ENCODE measurements at places on chromosomes 11 and 22.

- DNase-seq, result no peak
These were observed 9.6 kb upstream of the MYH9 start for GRCh38 chr22:36397131-36398093.

DNA sequence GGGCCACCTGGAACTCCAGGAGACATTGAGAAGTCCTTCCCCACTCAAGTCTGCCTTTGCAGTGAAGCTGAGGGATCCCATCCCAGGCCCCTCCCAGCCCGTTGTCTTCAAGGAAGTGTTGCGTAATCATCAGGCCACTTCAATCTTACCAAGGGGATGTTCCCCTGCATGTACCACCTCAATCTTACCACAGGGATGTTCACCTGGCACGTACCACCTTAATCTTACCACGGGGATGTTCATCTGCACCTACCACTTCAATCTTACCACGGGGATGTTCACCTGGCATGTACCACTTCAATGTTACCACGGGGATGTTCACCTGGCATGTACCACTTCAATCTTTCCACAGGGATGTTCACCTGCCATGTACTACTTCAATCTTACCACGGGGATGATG is 108.0 kb upstream of the SYN3 start:
- no peak for DNase-seq

DNA sequence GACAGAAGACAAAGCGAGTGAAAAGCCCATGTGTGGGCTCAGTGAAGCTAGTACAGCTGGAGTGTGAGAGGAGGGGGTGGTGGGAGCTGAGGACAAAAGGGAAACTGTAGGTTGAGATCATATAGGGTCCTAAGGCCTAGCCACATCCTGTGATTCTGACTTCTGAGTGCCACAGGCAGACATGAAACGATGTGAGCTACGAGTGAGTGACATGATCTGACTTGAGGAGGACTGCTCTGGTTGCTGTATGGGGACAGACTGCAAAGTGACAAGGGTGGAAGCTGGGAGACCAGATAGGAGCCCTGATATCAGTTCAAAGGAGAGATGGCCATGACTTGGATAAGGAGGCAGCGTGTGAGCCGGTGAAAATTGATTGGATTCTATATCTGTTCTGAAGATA is 85.4 kb downstream of the MICAL2 start:
- no peak for DNase-seq

GRCh38 chr11:91129596-91129995 is 906.7 kb upstream of the CHORDC1 start:
- DNase-seq, result no peak

DNA sequence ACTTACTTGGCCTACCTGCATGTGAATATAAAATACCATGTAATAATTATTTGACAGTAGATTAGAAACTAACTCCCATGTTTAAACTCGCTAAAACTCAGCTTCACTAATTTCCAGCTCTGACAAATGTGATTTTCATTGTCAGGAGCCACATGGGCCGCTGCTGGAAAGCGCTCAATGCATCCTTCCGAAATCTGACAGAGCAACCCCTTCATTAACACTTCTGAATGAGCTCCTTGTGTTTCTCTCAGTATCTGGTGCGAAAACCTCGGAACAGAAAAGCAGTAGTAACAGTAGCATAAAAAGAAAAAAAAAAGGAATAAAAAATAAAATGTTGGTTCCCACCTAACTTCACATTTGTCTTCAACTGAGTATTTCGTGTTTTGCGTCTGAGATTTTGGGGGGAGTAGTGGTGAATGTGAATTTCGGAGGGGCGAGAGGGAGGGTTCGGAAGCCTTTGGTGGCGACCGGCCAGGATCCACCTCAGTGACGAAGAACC is 710 bp downstream of the MTCH2 start:
- DNase-seq, result no peak

DNA sequence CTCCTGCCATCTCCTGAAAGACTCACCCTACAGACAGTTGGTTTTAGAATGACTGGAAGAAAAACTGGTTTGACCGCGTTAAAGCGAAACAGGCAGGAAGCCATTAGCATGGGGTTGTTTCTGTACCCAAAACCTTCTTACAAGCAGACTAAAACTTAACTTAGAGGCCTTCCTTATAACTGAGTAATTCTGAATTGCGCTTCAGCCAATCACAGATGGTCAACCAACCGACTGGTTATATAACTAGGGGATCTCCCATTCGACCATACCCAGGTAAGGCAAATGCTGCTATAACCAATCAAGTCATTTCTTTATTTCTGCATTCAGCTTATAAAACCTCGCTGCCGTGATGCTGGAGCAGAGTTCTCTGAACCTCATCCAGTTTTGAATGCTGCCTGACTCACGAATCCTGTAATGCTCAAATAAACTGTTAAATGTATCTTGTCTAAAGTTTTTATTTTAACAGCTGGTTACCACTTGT is 87.8 kb upstream of the DRD2 start:
- DNase-seq, result no peak

- no peak for DNase-seq
These were observed 72.2 kb upstream of the BID start for GRCh38 chr22:17846326-17846992.

DNA sequence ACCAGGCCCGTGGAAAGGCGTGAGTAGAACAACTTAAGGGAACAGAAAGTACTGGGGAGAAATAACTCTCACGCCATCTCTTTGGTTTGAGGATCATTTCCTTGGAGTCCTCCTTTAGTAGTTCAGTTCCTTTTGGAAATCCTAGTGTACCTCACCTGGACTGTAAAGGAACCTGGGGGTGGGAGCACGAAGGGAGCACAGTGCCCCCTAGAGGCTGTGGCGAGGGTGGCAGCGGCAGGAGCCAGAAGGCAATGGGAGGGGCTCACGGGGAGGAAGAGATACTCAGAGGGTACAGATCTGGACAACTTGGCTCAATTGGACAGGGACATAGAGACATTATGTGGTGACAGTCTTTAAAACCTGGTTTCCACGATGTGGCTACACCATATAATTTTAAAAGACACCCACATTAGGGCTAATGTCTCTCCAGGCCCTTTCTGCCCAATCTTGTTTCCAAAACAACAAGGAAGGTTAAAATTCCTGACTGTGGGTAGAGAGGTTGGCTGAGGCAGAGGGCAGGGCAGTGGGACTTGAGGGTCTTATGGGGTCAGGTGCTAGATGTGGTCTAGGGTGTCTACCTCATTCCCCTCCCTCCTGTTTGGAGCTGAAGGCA is 87.0 kb downstream of the CSNK2A3 start:
- DNase-seq, result no peak

DNA sequence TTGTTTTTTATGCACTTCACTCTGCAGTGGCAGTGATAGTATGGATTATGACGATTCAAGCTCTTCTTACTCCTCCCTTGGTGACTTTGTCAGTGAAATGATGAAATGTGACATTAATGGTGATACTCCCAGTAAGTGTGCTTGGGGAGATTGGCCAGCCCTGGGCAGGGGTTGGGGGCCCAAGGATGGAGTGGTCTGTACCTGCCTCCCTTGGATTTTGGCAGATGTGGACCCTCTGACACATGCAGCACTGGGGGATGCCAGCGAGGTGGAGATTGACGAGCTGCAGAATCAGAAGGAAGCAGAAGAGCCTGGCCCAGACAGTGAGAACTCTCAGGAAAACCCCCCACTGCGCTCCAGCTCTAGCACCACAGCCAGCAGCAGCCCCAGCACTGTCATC is 14.2 kb downstream of the MADD start:
- DNase-seq, result no peak

DNA sequence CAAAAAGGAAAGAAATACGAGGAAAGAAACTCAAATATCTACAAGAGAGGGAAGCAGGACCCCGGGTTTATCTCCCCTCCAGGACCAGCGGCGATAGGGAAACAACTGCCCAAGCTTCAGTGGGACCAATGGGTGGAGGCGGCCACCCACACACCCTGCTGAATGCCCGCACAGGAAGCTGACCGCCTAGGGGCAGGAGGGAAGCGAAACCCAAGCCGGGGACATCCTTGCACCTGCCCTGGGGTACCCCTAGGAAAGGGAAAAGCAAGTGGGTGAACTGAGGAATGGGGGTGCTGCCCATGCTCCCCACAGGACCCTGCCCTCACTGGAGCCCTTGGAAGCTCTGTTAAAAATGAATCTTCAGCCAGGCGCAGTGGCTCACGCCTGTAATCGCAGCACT is 27.6 kb upstream of the HMOX1 start:
- DNase-seq, result no peak
